ENCODE measurements at places on chromosomes 7 and 10.

DNA sequence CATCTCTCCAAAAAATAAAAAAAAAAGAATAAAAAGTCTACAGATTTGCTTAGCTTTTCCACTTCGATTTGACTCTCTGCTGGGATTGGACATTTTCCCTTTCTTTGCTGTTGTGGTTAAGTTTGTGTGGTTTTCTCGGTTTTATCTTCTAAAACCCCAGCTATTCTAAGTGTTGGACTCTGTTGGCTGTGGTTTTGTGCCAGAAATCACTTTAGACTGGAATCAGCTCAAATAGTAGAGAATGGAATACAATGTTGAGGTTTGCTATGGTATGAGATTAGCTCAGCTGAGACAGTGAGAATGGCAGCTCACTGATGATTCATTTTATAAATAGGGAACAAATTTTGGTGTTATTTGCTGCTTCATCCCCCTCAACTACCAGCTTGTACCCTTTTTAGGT lies 116.0 kb downstream of the BUB3 start:
- no peak for DNase-seq

DNA sequence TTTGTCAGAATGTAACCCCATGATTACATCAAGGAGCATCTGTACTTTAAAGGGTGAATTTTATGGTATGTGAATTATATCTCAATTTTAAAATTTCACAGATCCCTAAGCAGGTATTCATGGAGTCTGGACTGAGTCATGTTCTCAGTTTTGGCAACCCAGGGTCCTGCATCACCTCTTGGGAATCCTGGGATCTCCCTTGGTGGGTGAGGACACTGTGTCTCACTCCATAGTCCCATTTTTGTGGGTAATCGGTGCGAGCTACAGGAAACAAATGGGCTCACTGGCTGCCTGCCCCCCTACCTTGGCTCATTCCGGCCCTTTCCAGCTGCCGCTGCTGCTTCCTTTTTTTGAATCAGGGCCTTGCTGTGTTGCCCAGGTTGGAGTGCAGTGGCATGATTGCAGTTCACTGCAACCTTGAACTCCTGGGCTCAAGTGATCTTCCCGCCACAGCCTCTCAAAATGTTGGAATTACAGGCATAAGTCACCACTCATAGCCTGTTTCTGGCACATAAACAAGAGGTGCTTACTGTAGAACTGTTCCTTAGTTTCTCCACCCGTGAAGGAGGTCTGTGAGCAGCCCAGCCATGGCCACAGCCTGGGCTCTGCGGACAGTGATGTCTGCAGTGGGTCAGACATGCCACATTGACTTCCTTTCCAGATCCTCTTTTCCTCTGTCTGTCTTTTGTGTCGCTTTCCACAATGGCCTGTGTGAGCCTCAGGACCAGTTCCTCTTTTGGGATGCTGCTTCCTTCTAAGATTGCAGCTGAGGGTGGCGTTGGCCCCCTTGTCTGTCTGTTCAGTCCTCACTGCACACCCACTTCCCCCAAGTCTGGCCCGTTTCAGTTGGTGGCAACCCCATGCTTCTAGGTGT lies 14.5 kb downstream of the PALD1 start:
- no peak for DNase-seq

DNA sequence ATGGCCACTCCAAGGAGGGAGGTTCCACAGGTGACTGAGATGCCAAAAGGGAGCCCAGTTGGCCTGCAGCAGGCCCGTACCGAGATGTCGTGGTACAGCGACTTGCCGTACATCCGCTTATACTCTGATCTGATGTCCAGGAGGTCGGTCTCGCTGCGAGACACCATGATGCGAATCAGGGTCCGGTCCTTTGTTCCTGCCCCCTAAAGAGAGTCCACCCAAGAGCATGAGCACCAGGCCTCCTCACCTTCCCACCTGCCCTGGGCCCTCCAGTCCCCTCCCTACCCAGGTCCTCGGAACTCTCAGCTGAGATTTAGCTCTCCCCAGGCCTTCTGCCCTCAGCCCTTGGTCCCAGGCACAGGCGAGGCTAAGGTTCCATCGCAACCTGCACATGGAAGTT lies 25.0 kb downstream of the PLAC9 start:
- DNase-seq = no peak

- DNase-seq = no peak
Observed at GRCh38 chr7:5211730-5212482, 21.9 kb downstream of the WIPI2 start.

- DNase-seq = no peak
Observed at GRCh38 chr10:17479015-17479615, 24.7 kb upstream of the ST8SIA6 start.

DNA sequence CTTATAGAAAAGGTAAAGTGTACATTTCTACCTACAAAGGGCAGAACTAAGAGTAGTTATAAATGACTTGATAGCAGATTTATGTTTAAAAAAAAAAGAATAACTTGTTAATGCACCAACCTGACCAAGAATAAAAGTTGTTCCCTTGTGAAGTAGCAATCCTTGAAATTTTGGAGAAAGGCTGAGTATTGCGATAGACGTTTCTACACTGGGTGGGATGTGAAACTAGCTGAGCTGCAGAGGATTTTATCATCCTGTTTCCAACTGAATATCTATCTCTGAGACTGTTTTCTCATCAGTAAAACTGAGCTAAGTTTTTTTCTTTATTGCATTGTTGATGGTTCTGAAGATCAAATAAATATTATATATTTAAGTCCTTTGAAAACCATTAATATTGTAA lies 14.6 kb downstream of the MDFIC start:
- DNase-seq = no peak

DNA sequence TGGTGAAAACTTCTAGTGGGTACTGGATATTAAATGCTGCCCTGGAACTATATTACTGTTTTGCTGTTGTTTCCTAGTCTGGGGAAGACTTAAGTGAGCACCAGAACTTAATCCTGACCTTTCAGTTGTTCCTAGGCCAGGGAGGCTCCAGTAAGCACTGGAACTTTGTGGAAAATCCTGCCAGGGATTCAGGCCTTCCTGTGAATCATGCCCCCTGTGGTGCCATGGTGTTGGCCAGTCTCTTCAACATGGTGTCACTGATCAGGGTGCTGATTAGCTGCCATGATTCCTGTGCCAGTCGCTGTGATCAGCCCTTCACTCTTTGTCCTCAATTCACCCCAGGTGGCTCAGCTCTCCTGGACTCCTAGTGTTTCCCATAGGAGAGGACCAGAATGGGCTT lies 8.5 kb upstream of the AOAH start:
- no peak for DNase-seq

GRCh38 chr7:26646336-26647048 lies 217.9 kb downstream of the SKAP2 start:
- no peak for DNase-seq

DNA sequence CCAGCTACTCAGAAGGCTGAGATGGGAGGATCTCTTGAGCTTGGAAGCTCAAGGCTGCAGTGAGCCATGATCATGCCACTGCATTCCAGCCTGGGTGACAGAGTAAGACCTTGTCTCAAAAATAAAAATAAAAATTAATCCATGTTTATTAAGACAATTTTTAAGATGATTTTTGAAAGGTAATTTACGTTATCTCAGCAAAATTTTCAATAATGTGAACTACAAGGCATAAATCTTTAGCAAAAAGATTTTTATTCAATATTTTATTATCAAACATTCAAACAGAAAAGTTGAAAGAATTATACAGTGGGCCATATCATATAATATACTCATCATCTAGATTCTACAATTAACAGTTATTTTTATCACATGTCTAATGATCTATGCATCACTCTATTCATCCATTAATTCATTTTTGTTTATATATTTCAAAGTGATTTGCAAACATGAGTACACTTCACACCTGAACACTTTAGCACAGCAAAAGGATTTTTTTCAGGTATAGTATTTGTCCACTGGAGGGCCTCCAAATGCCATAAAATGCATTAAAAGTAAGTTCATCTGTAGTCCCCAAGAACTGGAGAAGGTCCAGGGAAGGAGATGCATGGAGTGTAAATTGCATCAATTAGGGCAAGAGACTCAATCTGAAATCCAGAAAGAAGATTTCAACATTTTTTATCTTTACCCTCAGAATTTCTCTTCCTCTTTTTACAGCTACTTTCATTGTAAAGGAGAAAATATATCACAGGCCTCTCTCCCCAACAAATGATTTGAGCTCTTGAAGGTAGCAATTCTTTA lies 38.6 kb upstream of the RSBN1L start:
- DNase-seq = peak; percentile 82

- DNase-seq = peak; percentile 8
Observed at GRCh38 chr10:50552771-50553535, 70.8 kb downstream of the SGMS1 start.

DNA sequence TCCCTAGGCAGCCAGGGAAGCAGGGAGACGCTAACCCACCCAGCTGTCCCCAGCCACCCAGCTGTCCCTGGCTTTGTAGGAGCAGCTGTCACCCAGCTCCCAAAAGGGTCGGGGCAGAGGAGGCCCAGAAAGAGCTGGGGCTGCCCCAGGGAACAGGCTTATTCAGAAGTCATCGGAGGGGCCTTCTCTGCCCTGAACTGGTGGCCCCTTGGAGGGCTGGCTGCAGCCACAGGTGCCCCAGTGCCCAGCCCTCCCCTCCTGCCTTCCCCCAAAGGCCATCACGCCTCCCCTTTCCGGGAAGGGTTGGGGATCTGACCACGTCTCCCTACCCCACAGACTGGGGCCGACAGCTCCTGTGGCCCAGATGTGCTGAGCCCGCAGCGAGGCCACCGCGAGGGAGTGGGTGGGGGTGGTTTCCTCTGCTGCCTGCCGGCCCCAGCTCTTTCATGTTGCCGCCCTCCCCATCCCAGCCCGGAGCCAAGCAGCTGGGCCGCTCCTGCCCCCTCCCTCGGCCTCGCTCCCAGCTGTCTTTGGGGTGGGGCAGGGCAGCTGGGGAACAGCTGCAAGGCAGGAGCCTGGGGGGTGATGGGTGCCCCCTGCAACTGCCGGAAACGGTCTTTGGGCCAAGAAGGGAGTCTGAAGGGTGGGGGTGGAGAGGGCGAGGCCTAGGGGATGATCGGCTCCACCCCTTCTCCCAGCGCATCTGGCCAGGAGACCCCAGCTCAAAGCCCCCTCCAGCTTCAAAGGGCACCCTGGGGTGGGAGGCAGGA lies 16.8 kb downstream of the TRIM8 start:
- peak; percentile 48 for DNase-seq

DNA sequence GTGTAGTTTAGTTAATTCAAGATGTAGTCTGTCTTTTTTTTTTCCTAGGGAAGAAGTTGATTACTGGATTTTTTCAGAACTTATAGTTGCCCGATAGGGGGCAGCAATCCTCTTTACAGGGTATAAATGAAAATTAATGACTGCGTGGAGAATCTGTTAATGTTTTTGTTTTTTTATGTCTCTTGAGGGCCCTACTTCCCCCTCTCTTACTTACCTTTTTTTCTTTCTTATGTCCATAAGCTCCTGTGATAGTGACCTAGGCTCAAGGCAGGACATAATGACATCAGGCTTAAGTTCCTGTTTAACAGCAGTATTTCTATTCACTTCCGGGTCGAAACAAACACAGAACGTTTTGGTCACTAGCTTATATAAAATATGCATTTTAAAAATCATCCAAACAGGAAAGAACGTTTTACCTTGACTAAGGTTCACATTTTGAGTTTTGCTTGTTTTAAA lies 18.8 kb downstream of the CDC123 start:
- peak; percentile 59 for DNase-seq

GRCh38 chr10:27950242-27950564 lies 48.7 kb downstream of the ODAD2 start:
- no peak for DNase-seq

- no peak for DNase-seq
Observed at GRCh38 chr7:106480616-106481031, 180.3 kb downstream of the CCDC71L start.

DNA sequence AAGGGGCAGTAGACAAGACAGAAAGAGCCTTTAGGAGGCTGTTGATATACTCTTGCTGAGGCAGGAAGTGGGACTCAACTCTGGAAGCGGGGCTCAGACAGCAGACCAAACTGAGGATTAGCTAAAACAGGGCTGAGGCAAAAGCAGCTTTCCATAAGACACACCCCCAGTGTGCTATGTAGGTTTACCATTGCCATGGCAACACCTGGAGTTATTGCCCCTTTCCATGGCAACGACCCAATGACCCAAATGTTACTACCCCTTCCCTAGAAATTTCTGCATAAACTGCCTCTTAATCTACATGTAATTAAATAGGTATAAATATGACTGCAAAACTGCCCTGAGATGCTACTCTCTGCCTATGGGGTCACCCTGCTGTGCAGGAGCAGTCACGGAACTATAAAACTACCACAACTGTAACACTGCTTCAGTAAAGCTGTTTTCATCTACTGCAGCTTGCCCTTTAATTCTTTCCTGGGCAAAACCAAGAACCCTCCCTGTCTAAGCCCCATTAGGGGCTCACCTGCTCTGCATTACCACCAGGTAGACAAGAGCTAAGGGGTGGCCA lies 348.4 kb upstream of the PODXL start:
- DNase-seq = no peak

- no peak for DNase-seq
Observed at GRCh38 chr10:94225589-94225988, 137.2 kb downstream of the NOC3L start.

DNA sequence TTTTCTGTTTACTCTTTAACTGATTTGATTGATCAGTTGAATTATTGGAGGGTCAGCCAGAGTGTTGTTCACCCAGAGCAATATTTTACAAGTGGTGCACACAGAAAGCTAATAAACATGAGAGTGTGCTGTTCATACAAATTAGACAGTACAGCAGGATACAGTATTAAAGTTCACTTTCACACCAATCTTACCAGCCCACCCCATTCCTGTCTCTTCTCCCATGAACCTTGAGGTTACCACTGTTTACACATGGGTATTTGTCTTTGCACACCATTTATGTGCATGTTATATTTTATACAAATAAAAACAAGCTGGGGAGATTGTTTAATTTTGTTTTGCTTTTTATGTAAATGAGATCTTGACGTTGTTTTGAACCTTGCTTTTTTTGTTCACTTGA lies 6.5 kb downstream of the CALU start:
- no peak for DNase-seq

GRCh38 chr7:8161364-8161828 lies 100.6 kb downstream of the ICA1 start:
- DNase-seq = no peak

DNA sequence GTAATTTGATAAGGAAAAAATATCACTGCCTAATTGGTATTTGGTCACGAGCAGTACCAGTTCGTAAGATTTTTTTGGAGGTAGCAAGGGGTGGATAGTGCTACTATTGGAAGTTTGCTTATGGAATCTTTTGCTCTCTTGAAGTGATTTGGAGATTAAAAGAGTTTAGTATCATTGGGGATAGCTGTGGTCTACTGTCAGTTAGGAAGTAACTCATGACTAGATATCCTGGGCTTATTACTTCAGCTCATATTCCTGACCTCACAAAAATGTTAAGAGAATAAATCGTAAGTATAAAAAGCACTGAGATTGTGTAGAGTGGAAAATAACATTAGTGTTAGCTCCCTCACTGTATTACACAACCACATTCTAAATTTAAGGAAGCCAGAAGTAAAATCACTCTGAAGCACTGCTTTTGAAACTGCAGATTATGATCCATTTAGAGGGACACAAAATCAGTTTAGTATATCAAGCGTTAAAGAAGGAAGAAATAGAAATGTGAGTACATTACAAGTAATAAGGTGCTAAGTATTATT lies 22.6 kb downstream of the SGPL1 start:
- no peak for DNase-seq

GRCh38 chr7:55554038-55554437 lies 18.3 kb downstream of the VOPP1 start:
- DNase-seq = no peak

- no peak for DNase-seq
Observed at GRCh38 chr7:26250239-26250638, 41.4 kb upstream of the SNX10 start.

GRCh38 chr7:5388273-5388901 lies 35.2 kb downstream of the TNRC18 start:
- no peak for DNase-seq

- DNase-seq = peak; percentile 7
Observed at GRCh38 chr10:6409971-6410643, 170.0 kb downstream of the PRKCQ start.
